ENCODE measurements at places on chromosomes 3 and 15.
A peak's percentile ranks its signal among the peaks of the same experiment; 100 is the strongest.

DNA sequence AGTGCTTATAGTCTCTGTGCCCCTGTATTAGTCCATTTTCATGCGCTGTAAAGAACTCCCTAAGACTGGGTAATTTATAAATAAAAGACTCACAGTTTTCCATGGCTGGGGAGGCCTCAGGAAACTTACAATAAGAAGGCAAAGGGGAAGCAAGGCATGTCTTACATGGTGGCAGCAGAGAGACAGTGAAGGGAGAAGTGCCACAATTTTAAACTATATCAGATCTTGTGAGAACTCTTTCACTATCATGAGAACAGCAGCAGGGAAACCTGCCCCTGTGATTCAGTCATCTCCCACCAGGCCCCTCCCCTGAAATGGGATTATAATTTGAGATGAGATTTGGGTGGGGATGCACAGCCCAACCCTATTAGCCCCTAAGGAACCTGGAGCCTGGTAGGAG lies 243.2 kb downstream of the EDEM1 start:
- DNase-seq: no peak

GRCh38 chr15:42710662-42711061 lies 26.3 kb downstream of the CDAN1 start:
- no peak for DNase-seq

DNA sequence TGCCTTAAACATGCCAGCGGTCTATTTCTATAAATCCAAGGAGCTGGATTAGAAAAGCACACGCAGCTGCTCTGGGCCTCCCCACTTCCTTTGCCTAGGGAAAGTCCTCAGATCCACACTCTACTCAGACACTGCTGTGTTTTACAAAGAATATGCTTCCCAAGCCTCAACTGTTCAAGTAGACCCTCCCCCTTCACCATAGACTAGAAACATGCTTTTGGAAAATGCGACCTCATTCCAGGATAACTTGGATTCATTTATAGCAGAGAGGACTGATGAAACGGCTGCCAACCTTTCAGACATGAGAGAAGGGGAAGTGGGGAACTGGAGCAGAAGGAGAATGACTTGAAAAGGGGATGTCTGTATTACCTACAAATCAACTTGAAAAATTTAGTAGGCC lies 64.0 kb downstream of the P3H2 start:
- no peak for DNase-seq

DNA sequence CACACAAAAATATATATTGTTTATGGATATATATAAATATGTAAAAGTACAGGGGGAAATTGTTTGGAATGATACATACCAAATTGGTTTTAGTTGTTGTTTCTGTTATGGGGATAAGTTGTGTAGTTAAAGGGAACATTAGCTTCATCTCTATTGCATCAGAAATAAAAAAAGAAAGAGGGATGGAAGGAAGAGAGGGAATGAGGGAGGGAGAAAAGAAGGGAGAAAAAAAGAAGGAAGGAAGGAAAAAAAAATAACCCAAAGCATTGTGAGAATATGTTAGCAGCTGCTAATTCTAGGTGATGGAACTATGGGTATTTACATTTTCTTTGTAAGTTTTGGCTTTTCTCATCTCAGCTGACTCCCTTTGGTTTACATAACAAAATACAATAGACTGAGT lies 1.3 kb downstream of the CCR8 start:
- no peak for DNase-seq

DNA sequence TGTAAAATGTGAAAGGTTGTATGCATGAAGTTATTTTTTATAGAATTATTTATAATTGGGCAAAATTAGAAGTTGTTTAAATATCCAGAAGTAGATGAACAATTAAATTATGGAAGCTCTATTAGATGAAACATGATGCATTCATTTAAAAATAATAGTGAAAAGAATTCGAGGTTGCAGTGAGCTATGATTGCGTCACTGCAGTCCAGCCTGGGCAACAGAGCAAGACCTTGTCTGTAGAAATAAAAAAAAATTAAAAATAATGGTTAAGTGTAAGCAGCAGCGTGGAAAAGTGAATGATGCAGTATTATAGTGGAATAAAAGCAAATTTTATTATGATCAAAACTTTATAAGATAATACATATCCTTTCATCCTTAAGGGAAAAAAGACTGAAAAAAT lies 14.3 kb downstream of the BUB1B start:
- DNase-seq: no peak

GRCh38 chr3:139425745-139426400 lies 36.4 kb upstream of the COPB2 start:
- DNase-seq: no peak

DNA sequence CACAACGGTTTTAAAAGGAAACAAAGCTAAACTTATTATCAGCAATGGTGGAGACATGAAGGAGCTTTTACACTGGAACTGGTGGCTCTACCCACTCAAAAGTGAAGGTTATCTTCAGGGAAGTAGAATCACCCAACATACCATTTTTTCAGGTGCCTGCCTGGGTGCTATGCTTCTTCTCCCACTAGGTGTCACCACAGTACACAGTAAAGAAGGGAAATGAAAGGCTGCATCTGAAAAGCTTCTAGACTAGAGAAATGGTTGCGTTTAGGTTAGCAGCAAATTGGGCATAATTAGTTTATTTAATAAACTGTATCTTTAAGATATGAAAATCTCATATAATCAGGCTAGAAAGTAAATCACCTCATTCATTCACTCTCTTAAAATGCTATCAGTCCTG lies 47.0 kb upstream of the SELENOK start:
- DNase-seq: peak; percentile 1

DNA sequence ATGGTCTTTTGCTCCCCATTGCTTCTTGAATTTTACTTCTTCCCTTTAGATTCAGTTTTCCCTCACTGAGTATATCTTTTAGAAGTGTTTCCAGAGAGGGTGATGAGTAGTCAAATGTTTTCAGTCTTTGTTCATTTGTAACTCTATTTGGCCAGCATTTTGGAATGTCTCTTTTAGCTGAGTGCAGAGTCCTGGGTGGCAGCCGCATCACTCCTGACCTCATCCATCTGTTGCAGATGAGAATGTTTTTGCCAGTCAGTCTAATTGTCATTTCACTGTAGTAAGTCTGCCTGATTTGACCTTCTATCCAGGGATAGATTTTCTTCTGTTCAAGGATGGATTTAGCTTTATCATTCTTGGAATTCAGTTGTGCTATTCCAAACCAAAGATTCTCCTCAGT lies 7.3 kb downstream of the SRPRB start:
- DNase-seq: no peak

GRCh38 chr3:67647390-67647878 lies 7.0 kb downstream of the SUCLG2 start:
- no peak for DNase-seq

GRCh38 chr3:81352867-81353266 lies 408.6 kb downstream of the GBE1 start:
- DNase-seq: no peak

GRCh38 chr3:60424034-60424433 lies 827.2 kb downstream of the FHIT start:
- no peak for DNase-seq

GRCh38 chr3:5201536-5201935 lies 14.0 kb downstream of the EDEM1 start:
- DNase-seq: no peak

DNA sequence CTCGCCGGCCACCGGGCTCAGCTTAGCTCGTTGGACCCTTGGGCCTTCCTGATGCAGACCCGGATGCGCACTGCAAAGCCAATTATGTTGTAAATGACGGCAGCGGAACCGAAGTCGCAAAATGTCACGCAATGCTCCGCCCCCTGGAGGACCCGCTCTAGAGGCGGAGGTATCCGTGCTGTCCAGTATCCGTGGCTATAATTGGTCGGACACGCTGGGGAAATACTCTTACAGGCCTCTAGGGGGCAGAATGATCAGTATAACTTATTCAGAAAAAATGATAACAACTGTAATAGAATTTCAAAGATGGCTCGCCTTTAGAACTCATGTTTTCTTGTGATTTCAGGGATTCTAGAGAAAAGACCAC lies at the start of gene PRR23B:
Gene PRR23B, minus strand, starts transcription at position 59 of the 367 bp plus-strand sequence. CDS start 265 bp downstream, outside the sequence.
- DNase-seq: no peak

DNA sequence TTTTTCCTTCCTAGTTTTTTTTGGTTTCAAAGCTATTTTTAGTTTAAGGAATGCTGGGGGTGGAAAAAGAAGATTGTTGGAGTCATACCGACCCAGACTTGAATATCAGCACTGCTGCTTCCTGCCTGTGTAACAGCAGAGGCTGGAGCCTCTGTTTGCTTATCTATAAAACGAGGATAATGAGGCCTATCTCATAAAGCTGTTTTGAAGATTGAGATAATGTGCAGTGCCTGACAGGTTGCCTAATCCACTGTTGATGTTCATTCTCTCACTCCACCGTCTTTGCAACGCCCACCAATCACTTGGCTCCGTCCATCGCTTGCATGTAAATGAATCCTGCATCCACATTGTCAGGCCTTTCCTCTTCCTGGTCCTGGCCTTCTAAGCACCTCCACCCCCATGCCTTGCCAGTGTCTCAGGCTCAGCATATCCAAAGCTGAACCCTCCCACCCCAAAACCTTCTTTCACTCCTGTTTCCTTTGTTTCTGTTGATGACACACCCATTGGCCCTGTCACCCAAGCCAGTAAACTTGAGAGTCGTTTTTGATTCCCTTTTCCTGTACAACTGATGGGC lies 94.9 kb downstream of the MEX3B start:
- DNase-seq: no peak

GRCh38 chr3:10245081-10245712 lies 3.1 kb upstream of the TATDN2 start:
- no peak for DNase-seq

- DNase-seq: no peak
Observed at GRCh38 chr3:148255981-148256969, 441.4 kb upstream of the AGTR1 start.

GRCh38 chr3:156131799-156132198 lies 11.4 kb downstream of the KCNAB1 start:
- DNase-seq: no peak

DNA sequence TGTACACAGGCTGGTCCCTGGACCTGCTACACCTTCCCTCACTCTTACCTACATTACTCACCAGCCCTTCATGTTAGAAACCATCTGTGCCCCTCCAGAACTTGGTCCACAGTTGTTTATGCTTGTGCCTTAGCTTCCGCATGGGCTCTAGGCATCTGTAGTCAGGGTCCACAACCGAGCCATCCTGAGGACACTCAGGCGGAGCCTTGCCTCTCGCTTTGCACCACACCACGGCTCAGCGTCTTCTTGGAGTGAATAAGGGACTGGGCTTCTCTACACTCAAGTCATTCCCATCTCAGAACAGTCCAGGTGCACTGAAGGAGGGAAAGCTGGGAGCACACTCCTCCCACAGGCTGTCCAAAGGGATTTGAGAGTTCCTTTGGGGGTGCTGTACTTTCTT lies 97.8 kb downstream of the HMG20A start:
- DNase-seq: no peak

DNA sequence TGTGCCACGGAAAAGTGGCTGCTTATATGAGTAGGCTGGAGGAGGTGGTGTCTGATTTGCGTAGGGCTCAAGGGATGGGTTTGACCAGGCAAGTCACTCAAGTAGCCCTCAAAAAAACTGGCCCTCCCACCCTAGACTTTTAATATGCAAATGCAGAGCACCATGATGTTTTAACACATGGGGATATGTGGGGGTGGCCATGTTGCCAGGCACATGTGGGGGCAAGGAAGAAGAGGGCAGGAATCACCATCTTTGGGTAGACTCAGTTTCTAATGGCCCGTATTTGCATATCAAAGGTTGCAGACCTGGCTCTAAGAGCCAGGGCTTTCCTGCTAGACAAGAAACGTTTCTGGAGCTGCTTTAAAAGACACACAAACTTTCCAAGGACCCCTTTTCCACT lies 307.2 kb upstream of the NDN start:
- no peak for DNase-seq

DNA sequence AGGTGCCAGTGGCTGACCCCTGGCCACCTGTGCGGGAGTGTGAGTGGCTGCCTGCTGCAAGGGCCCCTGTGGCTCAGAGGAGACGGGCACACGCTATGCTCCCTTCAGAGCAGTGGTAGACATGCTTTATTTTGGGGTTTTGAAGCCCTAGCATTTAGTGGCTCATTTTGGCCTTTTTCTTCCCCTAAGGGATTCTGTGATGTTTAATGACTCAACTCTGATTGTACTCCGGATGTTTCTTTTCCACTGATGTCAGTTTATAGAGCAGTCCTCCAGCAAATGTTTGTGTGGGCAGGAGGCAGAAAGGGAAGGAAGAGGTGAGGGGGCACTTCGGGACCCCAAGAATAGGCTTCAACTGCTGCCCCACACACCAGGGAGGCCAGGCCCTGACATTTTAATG lies 288.9 kb upstream of the C2CD4B start:
- no peak for DNase-seq

GRCh38 chr15:84865074-84865569 lies 19.3 kb upstream of the SLC28A1 start:
- DNase-seq: no peak

DNA sequence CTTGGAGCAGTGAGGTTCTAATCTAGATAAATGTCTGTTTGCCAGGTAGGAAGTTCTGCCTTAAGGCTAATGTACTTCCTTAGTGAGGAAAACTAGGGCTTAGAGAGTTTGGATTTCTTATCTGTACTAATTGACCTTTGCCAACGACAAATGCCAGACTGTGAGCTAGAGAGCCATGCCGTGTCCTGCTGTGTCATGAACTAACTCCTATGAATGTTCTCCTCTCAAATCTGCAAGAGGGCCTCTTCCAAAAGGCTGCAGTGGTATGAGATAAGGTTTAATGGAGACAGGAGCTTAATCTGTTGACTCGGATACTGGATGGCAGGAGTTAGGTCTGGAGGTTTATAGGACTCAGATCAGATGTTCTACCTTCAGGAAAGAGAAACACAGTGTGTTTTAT lies 524.9 kb downstream of the NTRK3 start:
- no peak for DNase-seq

DNA sequence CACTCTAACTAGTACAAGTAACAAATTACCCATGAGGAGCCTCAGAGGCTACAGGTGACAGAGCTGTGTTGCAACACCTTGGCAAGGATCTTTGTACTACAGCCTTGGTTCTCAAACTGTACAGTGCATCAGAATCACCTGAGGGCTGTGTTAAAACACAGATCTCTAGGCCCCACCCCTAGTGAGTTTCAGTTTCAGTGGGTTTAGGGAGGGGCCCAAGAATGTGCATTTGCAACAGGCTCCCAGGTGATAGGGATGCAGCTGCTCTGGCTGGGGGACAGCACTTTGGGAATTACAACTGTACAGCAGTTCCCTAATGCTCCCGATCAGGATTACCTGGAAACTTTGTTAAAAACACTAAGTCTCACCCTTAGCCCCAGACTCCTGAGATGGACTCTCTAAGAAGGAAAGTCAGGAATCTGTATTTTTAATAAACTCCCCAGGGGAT lies 66.1 kb upstream of the NR2F2 start:
- DNase-seq: no peak

- DNase-seq: no peak
Observed at GRCh38 chr3:178236555-178237277, 299.5 kb upstream of the KCNMB2 start.

DNA sequence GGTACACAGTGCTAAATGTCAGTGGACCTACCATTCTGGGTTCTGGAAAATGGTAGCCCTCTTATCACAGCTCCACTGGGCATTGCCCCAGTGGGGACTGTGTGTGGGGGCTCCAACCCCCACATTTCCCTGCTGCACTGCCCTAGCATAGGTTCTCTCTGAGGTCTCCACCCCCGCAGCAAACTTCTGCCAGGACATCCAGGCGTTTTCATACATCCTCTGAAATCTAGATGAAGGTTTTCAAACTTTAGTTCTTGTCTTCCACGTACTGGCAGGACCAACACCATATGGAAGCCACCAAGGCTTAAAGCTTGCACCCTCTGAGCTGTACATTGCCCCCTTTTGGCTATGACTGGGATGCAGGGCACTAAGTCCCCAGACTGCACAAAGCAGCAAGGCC lies 788.2 kb upstream of the ALCAM start:
- no peak for DNase-seq
